Uterus (tissue), 4 donors: ENCODE measurements at places on chromosomes 6 and 20.
A peak's percentile ranks its signal among the peaks of the same experiment; 100 is the strongest.

DNA sequence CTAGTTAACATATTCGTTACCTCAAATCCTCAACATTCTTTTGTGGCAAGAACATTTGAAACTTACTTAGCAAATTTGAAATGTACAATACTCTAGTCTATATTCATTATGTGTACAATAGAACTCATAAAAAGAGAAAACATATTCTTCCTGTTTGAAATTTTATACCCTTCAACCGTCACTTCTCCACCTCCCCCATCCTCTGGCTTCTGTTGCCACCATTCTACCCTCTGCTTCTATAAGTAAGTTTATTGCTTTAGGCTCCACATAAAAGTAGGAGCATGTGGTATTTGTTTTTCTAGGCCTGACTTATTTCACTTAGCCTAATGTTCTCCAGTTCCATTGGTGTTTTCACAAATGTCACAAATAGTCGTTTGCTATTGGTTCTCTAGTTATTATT, 205.3 kb downstream of the TENT5A start:
- no peaks in the 10 kb centered on the region for H3K27me3 ChIP-seq
- no peak for DNase-seq
- no peaks in the 10 kb centered on the region for H3K4me1 ChIP-seq

GRCh38 chr6:159305804-159306537, 136.8 kb downstream of the FNDC1 start:
- no peaks in the 10 kb centered on the region for H3K27me3 ChIP-seq
- no peak overlapping the region for H3K27ac ChIP-seq
- H3K4me1 ChIP-seq = peaks cover 7% of the 10 kb centered on the region
- no peak for DNase-seq

DNA sequence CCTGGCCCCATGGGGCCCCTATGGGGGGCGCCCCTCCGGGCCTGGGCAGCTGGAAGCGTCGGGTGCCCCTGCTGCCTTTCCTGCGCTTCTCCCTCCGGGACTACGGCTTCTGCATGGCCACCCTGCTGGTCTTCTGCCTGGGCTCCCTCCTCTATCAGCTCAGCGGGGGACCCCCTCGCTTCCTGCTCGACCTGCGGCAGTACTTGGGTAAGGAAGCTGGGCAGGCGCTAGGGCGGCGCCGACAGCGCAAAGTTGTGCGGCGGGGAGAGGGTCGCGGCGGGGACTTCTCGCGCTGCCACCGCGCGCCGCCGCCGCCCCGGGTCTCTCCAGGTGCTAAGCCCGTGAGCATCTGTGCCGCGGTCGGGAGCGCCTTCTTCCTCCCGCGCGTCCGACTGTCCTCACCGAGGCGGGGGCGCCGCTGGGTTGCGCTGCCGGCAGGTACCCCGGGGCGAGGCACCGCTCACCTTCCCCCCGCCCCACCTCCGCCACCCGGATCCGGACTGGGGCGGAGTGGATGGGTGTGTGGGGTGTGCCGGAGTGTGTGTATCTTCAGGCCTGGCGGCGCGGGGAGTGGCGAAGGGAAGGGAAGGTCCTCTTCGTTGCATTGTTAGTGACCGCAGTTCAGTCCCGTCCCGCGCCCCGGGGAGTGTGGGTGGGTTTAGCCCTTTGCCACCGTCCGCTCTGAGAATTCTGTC, 788 bp downstream of the UST start:
- no peaks in the 10 kb centered on the region for H3K36me3 ChIP-seq
- peak; percentile 49 for DNase-seq
- H3K27ac ChIP-seq = peak overlapping the region; percentile 94

DNA sequence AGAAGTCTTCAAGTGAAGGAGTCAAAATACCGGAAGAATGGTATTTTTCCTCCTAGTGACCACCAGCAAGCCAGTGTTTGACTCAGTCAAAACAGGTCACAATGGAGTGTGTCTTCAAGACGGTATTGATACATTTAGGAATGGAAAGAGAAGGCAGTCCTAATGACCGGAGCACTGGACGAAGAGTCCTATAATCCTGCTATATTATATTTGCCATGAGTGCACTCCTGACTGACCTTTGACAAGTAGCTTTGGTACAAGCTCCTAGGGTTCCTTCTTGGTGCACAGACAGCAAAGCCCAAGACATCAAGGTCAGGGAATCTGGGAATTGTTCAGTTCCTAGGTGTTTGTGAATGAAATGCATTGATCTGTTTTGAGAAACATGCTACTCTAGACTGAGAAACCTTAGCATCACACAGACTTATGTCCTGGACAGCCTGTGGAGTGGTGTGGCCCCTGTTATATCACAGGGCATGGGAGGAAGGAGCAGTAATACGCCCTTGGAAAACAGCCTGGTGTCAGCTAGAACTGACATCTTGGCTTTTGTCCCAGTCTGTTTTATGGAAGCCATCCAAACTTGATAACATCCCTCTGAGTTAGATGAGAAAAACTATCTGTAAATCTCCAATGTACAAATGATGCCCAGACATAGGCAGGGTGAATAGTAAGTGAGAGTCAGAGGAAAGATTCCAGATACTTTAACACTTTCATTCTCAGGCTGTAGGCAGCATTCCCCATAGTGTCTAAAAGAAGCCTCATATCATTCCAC, 18.5 kb downstream of the NOX3 start:
- no peak for DNase-seq
- no peaks in the 10 kb centered on the region for H3K4me1 ChIP-seq
- H3K27me3 ChIP-seq = no peaks in the 10 kb centered on the region
- H3K27ac ChIP-seq = no peak overlapping the region
- H3K36me3 ChIP-seq = no peaks in the 10 kb centered on the region

DNA sequence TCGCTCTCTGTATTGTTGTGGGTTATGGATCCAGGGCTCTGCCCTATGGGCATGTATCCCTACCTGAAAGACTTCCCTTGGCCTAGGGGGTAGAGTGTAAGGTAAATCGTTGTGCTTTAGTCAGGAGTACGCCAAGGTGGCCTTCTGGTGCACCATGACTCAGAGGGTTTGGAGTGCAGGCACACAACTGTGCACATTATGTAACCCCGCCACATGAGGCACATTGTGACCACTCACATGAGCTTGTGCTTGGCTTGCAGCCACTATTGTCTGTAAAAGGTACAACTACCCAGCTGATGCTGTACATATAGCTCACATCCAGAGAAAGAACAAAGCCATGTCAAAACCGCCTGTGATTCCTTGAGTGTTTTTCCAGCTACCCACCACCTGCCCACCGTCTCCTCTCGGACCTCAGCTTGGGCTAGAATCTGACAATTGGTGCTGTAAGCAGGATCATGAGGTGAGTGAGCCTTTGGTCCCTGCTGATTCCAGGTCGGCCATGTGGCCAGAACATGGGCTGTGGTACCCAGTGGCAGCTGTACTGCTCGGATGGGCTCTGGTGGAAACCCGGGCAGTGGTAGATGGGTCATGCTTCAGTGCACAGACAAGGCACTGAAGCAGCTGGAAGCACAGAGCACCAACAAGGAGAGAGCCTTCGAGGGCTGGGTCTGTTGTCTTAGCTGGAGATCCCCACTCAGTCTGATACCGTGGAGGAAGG, 33.8 kb downstream of the HDDC2 start:
- H3K36me3 ChIP-seq = no peaks in the 10 kb centered on the region
- H3K27ac ChIP-seq = no peak overlapping the region
- no peaks in the 10 kb centered on the region for H3K4me1 ChIP-seq
- no peak for DNase-seq

- H3K4me1 ChIP-seq = no peaks in the 10 kb centered on the region
- no peaks in the 10 kb centered on the region for H3K27me3 ChIP-seq
- H3K27ac ChIP-seq = no peak overlapping the region
Observed at GRCh38 chr20:12511499-12511898, 497.3 kb upstream of the SPTLC3 start.

DNA sequence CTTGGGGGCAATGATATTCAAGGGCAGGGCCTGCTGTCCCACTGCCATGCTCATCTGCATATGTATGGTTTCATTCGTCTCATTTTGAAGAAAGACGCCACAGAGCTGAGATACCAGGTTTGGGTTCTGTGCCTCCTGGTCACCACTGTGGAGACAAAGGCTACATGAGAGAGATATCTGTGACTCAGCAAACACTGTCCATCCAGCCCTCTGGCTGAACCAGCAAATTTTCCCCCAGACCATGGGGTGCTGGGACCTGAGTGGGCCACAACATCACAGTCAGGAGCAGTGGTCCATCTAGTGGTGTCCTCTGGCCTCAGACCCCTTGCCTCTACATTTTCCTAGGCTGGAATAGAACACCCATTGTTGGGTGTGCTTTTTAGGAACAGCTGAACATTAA, at the start of gene MAS1L:
Gene MAS1L, minus strand, starts transcription at position 297 of the 400 bp plus-strand sequence. Its CDS starts 54 bp downstream, at position 243.
- H3K27ac ChIP-seq = no peak within 1 kb of the TSS
- no peak for DNase-seq
- no peaks in the 10 kb centered on the region for H3K4me1 ChIP-seq
- H3K36me3 ChIP-seq = no peaks in the 10 kb centered on the region
- H3K4me3 ChIP-seq = no peak within 1 kb of the TSS

DNA sequence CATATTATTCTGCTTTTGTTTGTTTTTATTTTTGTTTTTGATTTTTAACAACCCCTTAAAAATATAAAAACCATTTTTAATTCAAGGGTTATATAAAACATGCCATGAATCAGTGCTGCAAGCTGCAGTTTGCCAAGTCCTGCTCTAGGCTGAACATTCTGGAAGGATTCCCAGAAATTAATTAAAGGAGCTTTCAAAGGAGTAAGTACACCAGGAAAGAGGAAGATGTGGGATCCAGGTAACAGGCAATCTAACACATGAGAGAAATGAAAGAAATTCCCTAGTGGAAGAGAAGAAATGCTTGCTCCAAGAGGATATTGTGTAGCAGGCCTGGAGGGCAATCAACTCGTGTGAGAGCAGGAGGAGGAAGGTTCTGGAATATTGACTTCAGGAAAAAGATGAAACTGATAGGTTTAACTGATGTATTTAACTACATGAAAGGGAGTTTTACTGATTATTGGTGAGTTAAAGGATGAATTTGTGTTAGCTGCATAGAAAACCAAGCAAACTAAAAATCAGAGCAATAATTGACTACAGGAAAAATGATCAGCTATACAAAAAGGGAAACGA, 146.0 kb upstream of the PHACTR1 start:
- no peak overlapping the region for H3K4me3 ChIP-seq
- DNase-seq = no peak
- H3K27ac ChIP-seq = peak overlapping the region; percentile 24
- H3K27me3 ChIP-seq = no peaks in the 10 kb centered on the region

DNA sequence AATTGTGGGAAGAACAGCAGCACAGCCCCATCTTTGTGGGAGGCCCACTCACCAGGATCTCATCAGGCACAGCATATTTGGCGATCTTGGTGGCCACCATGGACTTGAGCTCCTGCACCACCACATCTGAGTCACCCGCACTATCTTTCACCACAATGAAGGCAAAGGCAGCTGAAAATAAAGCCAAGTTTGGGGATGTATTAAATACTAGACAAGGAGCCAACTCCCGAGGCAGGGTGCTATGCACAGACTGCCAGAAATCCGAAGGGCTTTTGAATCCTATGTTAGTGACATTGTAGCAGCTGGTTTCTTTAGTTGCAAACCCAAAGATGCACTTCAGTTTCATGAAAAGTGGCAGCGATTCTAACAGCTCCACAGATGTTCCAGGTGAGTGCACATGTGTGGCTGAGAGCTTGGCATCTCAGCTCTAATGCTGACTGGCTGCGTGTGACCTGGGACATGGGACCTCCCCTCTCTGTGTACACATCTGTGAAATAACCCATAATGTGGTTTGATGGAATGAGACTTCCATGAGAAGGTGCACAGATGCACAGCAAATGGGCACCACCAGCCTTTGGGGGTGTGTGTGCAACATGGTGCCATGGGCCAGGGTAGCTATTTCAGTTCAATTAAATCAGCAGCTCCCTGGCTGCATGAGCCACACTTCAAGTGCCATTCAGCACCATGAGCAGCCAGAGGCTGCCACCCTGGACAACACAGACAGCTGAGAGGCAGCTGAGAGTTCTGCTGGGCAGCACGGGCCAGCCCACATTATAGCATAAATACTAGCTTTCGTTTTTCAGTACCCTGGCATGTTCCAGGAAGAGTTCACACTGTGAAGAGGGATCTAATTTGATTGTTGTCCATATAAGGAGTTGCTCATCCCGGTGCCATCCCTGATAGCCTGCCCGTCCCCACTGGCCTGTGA, 16.9 kb upstream of the APMAP start:
- no peaks in the 10 kb centered on the region for H3K4me1 ChIP-seq
- no peak overlapping the region for H3K4me3 ChIP-seq
- H3K27me3 ChIP-seq = no peaks in the 10 kb centered on the region
- no peaks in the 10 kb centered on the region for H3K36me3 ChIP-seq
- DNase-seq = peak; percentile 3

DNA sequence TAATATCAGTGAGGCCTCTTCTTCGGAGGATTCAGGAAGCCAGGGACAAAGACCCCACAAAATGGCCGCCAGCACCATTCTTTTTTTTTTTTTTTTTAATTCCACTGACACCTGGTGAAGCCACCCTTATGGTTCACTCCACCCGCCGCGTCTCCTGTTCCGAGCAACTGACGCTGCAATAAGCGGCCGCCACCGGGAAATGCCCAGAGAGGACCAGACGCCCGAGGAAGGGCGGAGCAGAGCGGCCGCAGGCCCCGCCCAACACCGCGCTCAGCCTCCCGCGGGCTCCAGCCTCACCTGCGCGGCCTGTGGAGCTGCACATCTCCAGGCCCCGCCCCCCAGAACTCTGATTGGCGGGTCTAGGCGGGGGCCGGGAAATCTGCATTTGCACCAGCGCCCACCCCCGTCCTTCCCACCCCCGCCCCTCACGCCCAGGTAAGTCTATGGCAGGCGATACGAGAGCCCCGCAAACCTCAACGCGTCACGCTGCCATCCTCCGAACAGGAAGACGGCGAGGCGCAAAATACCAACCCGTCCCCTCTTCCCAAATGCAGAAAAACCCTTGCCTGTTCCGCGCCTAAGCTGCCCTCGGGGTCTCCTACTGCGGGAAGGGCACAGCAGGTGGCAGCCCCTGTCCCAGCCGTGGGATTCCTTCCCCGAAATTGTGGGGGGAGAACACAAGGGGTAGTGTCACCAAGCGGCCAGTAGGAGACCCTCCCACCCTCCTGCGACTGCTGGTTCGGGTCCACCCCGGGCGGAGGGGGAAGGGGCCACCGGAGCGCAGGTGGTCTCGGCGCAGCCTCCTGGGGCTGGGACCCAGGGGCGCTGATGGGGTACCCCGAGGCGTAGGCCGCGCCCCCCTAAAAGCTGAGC, 960 bp downstream of the ATP9A start:
- no peaks in the 10 kb centered on the region for H3K36me3 ChIP-seq
- peak overlapping the region; percentile 75 for H3K27ac ChIP-seq
- no peaks in the 10 kb centered on the region for H3K4me1 ChIP-seq
- DNase-seq = peak; percentile 70

DNA sequence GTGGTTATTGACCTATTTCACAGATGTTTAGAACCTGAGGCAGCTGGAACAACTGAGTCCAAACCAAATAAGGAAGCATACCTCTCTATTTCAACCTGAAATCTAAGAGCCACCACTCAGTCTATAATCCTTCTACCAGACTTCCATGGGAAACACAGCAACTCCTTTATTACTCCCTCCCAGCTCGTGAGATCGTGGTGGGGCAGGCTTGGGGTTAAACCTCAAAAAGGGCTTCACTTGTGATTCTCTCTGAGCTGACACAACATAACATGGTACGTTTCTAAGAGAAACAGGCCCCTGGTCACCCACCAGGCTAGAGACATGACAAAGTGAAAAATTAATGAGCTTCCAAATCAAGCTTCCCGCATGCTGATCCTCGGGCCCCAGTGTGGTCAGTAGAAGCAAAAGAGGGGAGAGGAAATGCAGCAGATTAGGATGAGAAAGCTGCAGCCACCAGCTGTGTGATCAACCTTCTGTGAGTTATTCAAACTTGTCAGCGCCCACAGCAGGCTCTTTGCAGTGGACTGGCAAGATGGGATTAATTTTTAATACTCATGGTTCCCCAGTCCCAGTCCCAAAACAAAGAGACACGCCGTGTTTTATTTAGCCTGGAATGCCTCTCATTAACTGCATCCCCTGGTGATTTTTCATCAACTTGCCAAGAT, 9.3 kb downstream of the PKHD1 start:
- no peaks in the 10 kb centered on the region for H3K27me3 ChIP-seq
- H3K27ac ChIP-seq = no peak overlapping the region
- H3K4me3 ChIP-seq = no peak overlapping the region
- no peak for DNase-seq
